Stimulated activated CD4-positive, alpha-beta T cell treated with anti-CD3 and anti-CD28 coated beads, Interleukin-15, amount 100 ng/mL, for 48 hours (primary cell): ENCODE measurements at places on chromosomes 2 and 18.

DNA sequence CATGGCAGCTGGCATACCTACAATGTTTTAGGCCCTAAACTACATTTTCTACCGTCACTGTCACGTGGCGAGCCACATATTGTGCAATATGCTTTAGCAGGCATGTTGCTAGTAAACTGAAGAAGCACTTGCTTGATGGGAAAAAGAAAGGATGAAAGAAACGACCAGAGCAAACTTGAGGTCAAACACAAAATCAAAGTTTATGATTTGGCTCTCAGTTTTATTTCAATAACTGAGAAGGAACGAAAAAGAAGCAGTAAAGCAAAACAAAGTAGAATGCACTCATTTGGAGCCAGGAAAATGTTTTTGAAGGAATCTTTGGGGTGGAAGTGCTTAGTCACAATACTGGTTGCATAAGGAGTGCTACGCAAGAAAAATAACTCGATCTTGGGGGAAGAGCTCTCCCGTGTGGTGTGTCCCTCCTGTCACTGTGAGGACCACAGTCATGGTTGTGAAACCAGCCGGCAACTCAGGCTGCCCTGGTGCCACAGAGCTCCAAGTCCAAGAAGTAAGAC lies 349.8 kb downstream of the RBM43 start:
- no peak for DNase-seq

- DNase-seq: no peak
Observed at GRCh38 chr2:120241684-120242083, 11.0 kb upstream of the RALB start.

DNA sequence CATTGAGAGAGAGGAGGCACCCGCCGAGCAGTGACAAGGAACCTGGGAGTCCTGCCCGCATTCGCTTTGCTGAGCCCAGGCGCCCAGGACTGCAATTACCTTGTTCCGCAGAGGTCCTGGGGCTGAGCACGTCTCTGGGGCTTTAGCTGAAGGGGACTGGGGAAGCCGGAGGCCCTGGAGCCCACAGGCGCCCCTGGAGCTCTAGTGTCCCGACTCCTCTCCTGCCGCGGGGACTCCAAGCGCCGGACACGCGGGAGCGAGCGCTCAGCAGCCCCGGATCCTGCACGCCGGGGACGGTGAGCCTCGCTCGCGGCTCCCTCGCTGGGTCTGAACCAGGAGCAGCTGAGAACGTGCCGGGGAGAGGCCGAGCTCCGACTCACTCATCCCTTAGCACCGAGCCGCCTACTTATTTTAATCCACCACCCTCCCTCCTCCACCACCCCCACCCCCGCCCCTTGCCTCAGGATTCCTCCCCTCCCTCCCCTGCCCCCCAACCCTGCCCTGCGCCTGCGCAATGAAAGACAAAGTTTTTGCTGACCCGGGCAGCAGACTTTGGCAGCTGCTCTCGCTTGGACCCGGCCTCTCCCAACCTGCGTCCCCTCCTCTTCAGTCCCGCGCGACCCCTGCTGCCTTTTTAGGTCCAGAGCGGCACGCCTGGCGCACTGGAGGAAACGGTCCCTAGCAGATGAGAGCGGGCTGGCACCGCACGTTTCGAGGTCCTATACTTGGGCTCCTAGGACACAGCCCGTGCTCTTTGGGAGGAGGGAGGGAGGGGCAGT lies at the start of gene OSR1:
Gene OSR1, minus strand, starts transcription at position 382 of the 779 bp plus-strand sequence. CDS start 4,818 bp downstream, outside the sequence.
- no peak for DNase-seq

DNA sequence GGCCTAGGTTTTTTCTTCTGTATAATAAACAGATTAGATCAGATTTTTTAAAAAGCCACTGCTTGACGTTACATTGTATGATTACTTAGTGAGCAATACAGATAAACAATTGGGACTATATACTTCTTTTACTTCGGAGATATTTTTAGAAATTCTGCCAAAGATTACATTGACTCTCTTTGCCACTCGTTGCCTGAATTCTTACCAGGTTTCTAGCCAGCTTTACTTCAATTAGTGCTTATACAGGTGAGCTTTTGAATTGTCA lies 156.6 kb downstream of the HAUS1 start:
- DNase-seq: no peak

GRCh38 chr2:46871976-46872381 lies 43.6 kb downstream of the MCFD2 start:
- DNase-seq: no peak

DNA sequence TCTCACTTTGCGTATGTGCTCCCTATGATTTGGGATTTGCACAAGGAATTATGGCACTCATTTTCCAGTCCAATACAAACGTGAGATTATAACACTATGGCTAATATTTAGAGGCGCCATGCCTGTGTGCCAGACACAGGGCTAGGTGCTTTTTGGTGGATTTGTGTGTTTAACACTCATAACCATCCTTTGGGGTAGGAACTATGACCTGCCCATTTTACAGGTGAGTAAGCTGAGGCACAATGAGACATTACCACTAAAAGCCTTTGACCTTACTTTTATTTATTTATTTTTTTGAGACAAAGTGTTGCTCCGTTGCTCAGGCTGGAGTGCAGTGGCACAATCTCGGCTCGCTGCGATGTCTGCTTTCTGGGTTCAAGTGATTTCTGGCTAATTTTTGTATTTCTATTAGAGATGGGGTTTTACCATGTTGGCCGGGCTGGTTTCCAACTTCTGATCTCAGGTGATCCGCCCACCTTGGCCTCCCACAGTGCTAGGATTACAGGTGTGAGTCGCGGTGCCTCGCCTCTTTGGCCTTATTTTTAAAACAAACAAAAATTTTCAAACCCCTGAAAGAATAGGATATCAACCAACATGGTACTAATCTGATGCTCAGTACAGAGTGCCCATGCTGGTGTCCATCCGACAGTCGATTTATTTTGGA lies 26.6 kb upstream of the GLI2 start:
- DNase-seq: no peak

DNA sequence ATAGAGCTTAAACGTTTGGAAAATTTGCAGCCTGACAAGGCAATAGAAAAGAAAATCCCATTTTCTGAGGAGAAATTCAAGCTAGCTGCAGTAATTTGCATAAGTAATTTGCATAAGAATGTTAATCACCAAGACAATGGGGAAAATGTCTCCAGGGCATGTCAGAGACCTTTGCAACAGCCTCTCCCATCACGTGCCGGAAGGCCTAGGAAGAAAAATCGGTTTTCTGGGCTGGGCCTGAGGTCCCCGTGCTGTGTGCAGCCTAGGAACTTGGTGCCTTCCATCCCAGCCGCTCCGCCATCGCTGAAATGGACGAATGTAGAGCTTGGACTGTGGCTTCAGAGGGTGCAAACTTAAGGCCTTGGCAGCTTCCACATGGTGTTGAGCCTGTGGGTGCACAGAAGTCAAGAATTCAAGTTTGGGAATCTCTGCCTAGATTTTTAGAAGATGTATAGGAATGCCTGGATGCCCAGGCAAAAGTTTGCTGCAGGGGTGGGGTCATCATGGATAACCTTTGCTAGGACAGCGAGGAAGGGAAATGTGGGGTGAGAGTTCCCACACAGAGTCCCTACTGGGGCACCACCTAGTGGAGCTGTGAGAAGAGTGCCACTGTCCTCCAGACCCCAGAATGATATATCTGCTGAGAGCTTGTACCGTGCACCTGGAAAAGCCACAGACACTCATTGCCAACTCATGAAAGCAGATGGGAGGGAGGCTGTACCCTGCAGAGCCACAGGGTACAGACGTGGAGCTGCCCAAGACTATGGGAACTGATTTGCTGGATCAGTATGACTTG lies 164.6 kb downstream of the GULP1 start:
- DNase-seq: no peak

GRCh38 chr2:49661809-49662208 lies 507.5 kb upstream of the FSHR start:
- no peak for DNase-seq
